ENCODE measurements at places on chromosomes 2 and 18.
A peak's percentile ranks its signal among the peaks of the same experiment; 100 is the strongest.

DNA sequence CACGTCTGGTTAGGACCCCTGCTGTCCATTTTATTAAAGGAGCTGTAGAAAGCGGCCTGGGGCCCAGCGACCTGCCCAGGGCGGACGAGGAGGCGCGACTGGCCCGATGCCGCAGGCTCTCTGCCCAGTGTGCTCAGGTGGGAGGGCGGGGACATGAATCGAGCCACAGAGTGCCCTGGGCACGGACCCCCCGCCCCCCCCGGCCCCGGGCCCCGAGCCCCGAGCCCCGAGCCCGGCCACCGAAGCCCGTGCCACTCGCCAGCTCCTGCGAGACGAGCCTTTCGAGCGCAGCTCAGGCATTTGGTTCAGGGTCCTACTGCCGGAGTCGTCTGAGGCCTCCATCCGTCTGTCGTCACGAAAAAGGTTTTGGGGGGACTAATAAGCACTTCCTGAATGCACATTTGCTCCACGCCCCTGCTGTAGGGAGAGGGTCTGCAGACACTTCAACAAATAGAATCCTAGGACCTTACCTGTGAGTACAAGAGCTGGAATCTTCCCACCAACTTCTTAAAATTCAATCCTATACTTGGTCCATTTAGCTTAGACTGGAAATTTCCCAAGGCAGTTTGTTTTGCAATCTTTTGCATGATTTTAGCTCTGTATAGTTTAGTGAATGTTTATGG lies 602 bp upstream of the ADAM17 start:
- no peak for DNase-seq

- peak; percentile 65 for DNase-seq
Measured at GRCh38 chr18:12307701-12308385, at the start of gene TUBB6. Gene TUBB6 (plus strand): TSS chr18:12308241. CDS start chr18:12308293, 52 bp downstream.

- DNase-seq, result no peak
Measured at GRCh38 chr2:130850788-130851623, 14.3 kb downstream of the ARHGEF4 start.

GRCh38 chr2:181741756-181742155 lies 61.4 kb upstream of the NEUROD1 start:
- no peak for DNase-seq

- no peak for DNase-seq
Measured at GRCh38 chr2:3429066-3429610, 49.6 kb downstream of the TRAPPC12 start.

GRCh38 chr2:145085612-145086011 lies 565.7 kb upstream of the ZEB2 start:
- DNase-seq, result no peak

DNA sequence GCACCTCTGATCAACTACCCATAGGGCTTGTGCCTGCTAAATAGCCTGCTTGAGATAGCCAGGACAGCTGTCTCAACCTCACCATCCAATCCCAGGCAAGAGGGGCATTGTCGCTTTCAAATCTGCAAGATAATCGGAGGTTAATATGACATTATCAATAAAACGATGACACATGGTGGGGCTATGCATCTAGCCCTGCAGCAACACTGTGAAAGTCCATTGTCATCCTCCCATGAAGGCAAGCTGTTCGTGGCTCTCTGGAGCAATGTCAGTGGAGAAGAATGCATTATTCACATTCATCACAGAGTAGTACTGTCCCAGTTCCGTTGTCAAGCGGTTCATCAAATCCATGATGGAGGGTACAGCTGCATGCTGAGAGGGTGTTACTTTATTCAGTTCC lies 18.9 kb upstream of the KLHL23 start:
- DNase-seq, result no peak

DNA sequence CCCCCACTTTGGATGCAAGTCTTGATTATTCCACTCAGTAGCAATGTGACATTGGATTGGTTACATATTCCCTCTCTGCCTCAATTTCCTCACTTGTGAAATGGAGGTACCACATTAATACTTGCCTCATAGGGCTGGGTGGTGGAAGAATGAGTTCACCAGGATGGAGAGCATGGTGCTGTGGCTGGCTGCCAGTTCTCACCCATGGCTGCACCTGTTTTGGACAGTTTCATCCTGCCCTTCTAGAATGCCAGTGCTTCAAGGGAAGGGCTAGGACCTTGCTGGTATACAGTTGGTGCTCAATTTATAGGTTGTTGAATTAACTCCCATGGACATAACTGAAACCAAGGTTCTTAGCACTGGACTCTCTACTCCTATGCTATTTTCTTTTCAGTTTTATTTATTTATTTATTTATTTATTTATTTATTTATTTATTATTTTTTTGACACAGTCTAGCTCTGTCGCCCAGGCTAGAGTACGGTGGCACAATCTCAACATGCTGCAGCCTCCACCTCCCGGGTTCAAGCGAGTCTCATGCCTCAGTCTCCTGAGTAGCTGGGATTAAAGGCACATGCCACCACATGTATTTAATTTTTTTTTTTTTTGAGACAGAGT lies 5.3 kb upstream of the SH3RF3 start:
- DNase-seq, result no peak

DNA sequence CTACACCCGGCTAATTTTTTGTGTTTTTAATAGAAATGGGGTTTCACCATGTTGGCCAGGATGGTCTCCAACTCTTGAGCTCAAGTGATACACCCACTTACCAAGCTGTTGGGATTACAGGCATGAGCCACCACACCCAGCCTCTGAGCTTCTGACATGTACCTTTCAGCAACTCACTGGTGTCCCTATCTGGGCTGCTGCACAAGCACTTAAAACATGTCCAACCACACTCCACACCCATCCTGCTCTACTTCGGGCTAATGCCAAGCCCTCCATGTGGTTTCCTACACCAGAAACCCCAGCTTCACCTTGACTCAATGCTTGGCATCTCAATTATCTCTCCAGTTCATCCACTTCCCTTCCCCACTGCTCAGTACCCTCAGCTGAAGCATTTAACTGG lies 22.4 kb upstream of the ARMC9 start:
- DNase-seq, result no peak

Data from fibroblast of the conjunctiva (primary cell).